Central memory CD4-positive, alpha-beta T cell (primary cell): ENCODE measurements at places on chromosomes 6 and 20.

DNA sequence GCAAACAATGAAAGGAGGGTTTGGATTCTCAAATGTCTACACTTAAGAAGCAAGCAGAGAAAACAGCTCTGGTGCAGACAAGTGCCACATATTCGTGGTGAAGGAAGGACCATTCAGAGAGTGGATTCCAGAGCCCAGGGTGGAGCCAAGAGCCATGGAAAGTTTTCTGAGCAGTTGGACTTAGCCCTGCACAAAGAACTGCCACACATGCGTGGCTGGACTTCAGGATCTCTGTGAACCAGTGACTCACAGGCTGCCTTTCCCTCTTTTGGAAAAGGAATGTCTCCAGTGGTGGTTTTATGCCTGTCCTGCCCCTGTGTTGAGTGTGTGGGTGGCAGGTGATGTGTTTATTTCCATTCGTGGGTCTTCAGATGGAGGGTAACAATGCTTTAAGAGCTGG lies 489.5 kb downstream of the CDH26 start:
- DNase-seq: no peak

DNA sequence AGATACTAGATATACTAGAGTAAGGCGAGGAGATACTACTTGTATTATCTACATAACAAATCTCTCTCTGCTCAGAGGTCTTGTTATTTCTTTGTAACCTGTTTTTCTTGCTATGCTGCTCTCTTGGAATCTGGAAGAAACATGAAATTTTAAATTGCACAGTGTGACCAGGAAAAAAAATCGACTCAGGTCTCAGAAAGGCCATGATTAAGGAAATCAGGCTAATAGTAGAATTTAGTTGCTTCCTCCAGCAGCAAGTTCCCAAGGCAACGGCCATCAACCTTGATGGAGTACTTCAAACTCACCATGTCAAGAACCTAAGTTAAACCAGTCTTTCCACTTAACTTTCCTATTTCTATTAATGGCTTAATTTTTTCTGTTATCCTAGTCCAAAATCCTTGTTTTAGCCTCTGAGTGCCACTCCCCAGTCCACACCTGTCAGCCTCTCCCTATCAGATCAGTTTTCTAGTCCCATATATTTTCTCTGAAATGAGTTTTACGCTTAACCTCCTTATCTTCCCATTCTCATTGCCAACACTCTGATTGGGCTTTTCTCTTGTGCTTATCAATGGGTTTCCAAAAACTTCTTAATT lies 87.7 kb upstream of the BEND3 start:
- no peak for DNase-seq

DNA sequence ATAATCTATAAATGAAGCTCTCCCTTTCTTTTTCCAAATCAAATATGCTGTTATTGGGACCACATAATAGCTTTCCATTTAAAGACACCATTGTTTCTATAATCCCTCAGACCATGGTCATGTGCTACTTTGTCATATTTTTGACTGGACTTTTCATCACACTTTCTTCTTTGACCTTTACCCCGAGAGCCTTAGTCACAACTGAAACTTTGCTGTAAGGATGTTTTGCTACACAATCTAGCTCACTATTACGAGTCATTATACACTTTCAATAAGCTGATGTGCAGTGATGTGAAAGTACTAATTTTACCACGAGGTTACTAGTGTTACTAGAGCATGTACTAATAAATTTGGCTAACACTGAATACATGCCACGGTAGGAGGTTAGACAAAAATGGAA lies 367.2 kb upstream of the RUNX2 start:
- DNase-seq: no peak

DNA sequence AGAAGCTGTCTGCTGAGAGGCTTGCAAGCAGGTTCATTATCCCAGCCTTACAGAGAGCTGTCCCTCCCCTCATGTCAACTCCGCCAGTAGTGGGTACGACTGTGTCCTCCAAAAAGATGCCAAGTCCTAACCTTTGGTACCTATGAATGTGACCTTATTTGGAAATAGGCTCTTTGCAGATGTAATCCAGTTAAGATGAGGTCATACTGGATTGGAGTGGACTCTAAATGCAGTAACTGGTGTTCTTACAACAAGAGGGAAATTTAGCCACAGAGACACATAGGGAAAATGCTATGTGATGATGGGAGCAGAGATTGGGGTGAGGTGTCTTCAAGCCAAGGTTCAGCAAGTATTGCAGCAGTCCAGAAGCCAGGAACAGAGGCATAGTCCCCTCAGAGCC lies 90.8 kb upstream of the FOXP4 start:
- no peak for DNase-seq

DNA sequence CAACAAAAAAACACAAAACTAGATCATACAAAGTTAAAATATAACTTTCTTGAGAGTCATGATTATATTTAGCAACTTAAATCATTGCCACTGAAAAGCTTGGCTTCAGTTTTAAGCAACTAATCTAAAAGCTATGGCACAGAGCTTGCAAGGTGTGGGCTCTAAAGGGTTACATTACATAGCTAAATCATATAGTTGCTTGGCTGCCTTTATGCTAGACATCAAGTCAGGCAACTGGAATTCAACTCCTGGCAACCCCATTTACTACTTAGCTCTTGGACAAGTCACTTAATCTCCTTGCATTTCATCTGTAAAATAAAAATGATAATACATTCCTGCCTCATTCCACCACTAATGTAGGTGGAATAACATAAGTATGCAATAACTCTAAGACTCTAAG lies 40.9 kb upstream of the GCM1 start:
- no peak for DNase-seq

DNA sequence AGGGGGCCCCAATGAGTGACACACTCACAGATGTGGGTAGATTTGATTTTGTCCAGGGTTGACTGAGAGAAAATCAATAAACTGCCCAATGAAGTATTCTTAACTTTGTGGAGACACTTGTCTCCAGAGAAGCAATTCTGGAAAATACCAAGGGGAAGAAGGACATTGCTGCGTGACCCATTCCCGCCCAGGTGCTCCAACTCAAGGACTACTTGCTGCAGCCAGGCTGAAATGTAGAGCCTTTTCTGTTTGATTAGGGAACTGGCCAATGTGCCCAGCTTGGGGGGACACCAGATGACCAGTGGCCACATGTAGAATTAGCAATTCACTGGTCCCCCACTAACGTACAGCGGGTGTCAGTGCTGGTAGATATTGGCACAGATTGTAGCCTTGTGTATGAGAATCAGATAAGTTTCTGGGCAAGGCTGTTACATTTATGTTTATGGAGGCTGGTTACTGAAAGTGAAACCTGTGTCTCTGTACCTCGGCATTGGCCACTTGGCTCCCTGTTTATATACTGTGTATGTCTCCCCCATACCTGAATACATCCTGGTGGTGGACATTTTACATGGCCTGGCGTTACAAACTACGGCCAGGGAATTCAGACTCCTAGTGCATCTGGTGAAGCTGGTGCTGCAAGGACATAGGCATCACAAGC lies 32.3 kb downstream of the HDDC2 start:
- no peak for DNase-seq

- no peak for DNase-seq
Measured at GRCh38 chr20:57936636-57937385, 227.0 kb upstream of the PMEPA1 start.

DNA sequence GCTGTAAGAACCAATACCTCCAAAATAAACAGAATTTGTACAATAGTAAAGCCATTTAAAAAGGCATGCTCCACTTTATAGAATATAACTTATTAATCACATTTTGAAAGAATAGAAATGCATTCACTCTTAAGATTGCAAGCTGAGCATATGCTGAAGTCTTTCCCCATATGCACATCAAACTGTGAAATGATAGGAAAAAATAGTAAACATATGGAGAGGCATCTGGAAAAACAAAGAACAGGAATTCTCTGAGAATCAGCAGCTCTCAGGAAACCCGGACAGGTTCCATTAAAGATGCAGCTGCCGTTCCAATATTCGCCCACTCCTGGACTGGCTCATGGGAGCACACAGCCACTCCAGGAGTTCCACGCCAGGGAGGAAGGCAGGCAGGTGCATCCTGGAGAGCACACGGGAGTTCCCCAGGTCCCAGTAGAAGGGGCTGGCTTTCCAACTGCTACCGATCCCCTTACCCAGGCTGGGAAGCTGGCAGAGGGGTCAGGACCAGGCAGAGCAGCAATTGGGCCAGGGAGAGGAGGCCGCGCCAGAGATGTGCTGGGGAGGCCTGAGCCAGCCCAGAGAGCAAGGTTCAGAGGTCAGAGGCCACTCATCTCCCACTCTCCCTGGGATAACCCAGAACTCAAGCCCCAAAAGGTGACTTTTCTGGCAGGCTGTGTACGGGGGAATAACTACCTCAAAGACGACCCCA lies 111.1 kb downstream of the DLL1 start:
- no peak for DNase-seq

- DNase-seq: no peak
Measured at GRCh38 chr6:90586546-90586835, 381 bp downstream of the MAP3K7 start.

GRCh38 chr6:64383277-64383676 lies 747.7 kb downstream of the PHF3 start:
- DNase-seq: no peak

GRCh38 chr6:106643061-106643460 lies 13.7 kb downstream of the QRSL1 start:
- no peak for DNase-seq

GRCh38 chr20:50328222-50328979 lies 137.8 kb downstream of the CEBPB start:
- no peak for DNase-seq

DNA sequence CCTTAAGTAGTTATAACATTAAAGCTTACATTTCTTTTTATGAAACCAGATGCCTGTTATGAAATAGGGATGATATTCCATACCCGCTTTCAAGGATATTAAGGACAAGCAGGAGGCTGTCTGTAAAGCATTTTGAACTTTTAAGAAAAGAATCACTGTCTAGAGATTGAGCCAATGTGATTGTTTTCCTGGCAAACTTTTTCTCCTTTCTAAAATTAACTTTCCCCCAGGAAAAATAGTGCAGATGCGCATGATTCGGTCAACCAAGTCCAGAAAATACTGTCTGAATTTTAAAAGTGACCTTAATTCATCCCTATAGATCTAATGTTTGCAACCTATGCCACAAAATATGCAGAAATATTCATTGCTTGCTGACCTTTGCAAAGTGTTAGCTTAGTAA lies 15.1 kb upstream of the DEK start:
- DNase-seq: no peak

DNA sequence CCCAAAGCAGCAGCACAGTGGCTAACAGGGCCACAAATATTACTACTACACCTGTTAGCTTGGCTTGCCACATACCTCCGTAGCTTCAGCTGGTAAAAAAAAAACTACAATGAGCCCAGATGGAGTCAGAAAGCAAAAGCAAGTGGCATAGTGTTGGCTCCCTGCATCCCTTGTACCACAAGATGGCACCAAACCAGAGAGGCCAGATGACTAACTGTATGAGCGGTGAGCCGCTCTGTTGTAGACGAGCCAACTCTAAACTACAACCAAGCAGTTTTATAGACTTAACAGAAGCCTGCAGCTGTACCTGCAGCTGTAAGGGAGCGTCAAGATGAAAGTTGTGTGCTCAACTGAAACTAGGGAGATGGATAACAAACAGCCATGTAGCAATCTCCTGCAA lies 84.5 kb upstream of the MCHR2 start:
- no peak for DNase-seq

- DNase-seq: no peak
Measured at GRCh38 chr6:170292407-170293158, 1.7 kb upstream of the DLL1 start.

DNA sequence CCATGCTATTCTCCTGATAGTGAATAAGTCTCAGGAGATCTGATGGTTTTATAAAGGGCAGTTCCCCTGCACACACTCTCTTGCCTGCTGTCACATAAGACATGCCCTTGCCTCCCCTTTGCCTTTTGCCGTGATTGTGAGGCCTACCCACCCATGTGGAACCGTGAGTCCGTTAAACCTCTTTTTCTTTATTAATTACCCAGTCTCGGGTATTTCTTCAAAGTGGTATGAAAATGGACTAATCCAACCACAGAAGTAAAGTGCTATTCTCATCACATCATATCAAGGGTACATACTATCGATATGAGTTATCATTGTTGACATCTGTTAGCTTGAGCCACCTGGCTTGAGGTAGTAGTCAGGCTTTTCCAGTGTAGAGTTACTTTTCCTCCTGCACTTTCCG lies 2.3 kb downstream of the MANBAL start:
- DNase-seq: no peak

DNA sequence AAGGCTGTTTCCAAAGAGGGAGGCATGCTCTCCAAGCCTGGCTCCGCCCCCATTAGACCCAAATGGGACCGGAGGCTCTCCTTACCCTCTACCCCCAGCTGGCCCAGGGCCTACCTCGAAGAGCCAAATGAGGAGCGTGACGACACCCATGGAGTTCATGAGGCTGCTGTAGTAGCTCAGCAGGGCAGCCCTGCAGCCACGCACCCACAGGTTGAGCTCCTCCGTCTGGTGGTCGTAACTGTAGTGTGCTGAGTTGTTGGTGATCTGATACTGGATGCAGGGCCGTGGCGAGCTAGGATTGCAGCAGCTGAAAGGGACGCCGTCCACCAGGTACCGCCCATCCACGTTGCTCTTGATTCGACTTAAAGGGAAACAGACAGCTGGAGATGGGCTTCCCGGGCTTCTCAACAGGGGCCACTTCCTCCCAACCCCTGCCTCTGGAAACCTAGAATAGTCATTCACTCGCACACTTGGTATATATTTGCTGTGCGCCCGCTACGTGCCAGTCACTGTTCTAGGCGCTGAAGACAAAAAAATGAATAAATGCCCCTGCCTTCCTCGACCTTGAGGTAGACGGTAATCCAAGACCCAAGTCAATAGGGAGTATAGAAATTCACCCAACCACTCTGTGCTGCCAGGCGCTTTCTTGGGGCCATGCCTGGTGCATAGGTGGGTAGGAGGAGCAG lies 18.0 kb downstream of the PRPH2 start:
- DNase-seq: no peak

DNA sequence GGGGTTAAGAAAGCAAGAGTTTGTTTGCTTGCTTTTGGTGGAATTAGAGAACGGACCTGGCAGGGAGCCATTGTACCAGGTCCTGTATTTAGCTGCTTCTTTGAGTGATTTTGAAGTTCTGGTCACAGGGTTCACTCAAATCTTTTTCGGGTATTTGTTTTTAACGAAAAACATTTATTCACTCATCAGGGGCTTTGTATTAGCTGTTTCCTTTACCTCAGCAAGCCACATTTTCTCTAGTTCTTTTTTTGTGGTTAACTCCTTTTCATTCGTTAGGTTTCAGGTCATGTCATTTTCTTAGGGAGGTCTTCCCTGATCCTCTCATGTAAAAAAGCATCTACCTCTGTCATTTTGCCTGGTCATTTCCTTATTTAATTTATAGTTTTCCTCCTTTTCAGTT lies 1502.2 kb downstream of the GRIK2 start:
- DNase-seq: no peak
